ENCODE measurements at places on chromosomes 7 and 10. TPM values are rescaled to one million over a fixed set of nuclear protein-coding genes. Genes with fewer than 3 reads are reported as not detected.

DNA sequence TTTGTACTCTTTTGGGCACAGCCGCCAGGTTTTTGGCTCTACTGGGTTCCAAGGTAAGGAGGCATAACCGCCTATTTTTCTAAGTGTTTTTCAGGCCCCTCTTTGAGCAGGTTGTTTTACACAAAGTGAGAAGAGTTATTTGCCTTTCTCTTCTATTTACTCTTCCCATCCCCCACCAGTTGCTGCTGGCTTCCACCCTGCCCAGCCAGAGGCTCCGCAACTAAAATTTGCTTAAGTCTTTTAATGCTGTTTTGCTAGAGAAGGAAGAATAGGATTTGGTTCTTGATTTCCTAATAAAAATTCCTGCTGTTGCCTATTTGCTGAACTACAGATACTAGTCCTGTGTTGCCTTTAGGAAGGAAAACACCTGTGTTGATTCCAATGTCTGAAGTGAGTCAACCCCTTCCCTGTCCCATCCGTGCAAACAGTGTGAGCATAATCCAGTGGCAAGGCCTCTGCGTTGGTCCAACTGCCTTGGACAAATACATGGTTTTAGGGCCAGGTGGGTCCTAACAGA is 1.9 kb downstream of the PLA2G12B start:
- no peak for DNase-seq

DNA sequence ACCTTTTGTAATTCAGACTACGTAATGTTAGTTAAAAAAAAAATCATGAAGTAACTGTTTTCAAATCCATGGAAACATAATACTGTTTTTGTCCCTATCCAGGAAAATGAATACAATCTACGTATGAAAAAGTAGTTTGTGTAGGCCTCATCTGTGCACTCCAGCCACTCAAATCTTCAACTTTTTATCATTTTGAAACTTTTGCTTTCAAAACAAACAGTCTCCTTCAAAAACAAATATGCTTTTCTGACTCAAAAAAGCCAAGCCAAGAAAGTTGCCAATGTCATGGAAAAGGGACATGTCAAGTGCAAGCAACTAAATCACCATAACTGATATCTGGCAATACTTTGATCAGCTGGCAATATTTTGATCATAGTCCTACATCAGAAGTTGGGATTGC is 13.1 kb downstream of the THNSL1 start:
- DNase-seq = no peak

GRCh38 chr10:18159557-18159956 is 19.3 kb downstream of the CACNB2 start:
- no peak for DNase-seq

- DNase-seq = no peak
Measured at GRCh38 chr10:113631684-113632367, 32.0 kb downstream of the NRAP start.

MYPN gene
- total RNA-seq = not detected

INA gene
- total RNA-seq = 0.08 TPM

SPDYE3 gene
- total RNA-seq = not detected

AKR1C4 gene
- not detected for total RNA-seq

DNA sequence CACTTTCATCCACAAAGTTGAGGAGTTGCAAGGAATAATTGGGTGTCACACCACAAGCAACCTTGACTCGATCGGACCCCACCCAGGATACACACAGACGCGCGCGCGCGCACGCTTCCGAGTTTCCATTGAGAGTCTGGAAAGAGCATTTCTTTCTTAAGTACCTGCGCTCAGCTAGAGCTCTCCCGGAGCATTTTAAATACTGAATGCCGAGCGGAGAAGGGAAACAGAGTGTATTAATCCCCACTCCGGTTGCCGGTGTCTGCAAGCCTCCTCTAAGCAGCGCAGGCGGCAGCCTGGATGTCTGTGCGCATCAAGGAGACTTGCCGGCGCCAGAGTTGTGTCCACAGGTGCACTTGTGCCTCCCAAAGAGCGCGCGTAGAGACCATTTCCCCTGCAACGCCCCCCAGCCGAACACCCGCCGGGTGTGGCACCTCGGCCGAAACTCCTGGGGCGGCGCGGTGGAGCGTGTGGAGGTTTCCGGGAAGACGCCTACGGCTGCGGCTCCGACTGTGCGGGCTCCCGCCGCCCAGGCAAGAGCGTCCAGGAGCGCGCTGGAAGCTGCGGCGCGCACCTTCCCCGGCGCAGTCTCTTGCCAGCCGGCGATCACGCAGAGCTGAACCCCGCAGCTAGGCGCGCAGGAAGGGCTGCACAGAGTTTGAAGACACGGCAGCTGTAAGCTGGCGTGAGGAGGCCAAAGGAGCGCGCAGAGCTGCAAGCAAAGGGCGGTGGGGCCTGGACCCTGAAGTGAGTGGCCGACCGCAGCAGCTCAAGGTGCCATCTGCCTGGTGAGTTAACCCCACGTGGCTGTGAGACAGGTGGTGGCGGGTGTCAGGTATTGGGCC is 1.1 kb upstream of the FEZF1 start:
- DNase-seq = no peak

DNA sequence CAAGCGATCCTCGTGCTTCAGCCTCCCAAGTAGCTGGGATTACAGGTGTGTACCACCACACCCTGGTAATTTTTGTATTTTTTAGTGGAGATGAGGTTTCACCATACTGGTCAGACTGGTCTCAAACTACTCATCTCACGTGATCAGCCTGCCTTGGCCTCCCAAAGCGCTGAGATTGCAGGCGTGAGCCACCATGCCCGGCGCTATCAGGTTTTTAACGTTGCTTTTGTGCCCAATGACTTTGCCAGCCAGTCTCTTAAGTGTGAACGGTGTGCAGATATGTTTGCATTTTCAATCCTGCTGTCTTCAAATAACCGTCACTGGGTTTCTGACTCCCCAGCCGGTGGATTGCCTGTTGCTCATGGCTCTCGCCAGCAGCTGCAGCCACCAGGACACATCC is 201.8 kb upstream of the PPP2R2D start:
- no peak for DNase-seq

ZNF783 gene
- total RNA-seq = 12.9 TPM

GRCh38 chr10:88687853-88688467 is 18.1 kb upstream of the LIPK start:
- DNase-seq = no peak

- no peak for DNase-seq
Measured at GRCh38 chr7:88693131-88693530, 66.4 kb upstream of the ZNF804B start.

DNA sequence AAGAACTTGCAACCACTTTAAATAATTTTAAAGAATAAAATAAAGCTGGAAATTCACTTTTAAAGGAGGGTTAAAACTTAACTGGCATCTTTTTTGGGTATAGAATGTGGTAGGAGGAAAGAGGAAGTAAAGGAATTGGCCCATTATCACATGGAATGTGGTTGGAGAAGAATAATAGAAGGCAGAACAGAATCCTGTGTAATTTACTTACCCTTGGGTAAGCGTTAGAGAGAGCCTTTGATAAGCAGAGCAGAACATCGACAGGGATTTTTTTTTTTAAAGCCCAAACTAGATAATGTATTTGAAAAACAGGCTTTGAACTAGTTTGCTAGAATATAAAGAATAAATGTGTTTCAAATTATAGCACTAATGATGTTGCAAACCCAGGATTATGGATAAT is 199.8 kb upstream of the KIAA1217 start:
- DNase-seq = no peak

DNA sequence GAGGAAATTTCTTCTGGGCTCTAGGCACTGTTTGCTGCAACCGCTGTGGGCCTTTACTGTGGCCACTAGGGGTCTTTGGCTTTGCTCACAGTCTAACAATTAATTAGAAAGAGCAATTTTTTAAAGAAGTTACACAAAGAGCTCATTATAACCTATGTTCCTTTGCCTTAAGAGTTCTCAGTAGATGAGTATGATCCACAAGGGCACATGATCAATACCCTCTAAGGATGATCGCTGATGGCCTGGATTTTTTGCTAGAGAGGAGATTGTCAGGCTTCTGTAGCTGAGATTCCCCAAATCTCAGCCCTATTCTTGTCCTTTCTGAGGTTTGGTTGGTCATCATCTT is 80.8 kb upstream of the RHOBTB1 start:
- DNase-seq = no peak

RSPH10B2 gene
- total RNA-seq = 0.63 TPM

DNA sequence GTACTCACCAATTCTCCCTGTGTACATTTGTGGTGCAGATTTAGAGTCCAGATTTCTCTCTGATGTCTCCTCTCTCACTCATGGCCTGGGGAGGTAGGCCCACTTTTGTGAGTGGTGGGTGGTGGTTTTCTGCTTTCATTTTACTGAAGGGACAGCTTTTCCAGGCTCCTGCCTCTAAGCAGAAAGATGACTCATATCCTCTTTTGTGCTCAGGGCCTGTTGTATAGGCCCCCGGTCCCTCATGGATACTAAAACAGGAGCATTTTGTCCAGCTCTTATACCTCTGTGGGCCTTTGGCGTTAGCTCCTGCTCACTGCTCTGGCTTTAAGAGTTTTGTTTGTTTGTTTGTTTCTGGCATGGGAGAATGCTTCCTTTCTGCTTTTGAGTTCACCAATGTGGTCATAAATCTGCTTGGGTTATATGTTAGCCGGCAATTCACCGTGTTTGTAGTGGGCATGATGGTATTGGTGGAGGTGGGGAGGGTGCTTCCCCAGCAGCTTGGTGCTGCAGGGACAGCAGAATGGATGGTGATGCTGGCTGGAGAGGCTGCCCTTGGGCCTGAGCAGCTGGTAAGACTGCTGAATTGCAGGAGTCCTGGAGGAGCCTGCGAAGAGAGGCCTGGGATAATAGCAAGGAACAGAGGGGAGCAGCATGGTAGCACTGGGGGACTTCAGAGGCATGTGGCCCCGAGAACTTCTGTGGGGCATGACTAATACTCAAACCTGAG is 468.7 kb downstream of the RPS24 start:
- DNase-seq = peak; percentile 6

CPEB3 gene
- total RNA-seq = 2.4 TPM

DNA sequence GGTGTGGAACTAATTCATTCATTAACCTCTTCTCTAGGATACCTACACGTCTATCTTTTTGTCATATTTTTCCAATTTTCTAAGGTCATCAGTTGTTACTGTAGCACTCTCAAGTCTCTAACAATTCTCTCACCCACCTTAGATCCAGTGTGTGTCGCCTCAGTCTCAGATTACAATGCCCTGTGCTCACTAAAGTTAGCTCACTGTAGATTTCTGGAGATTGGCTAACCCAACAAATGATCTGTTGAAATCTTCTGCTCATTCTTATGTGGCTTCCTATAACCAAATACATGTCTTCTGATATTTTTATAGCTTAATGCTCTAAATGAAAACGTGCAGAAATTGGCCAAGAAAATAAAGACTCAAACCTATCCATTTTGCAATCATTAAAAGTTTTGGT is 142.6 kb downstream of the SLC25A13 start:
- DNase-seq = no peak

SPDYE2B gene
- total RNA-seq = not detected

HMX2 gene
- total RNA-seq = not detected

LBX1 gene
- total RNA-seq = not detected

LEP gene
- total RNA-seq = not detected

GRCh38 chr7:46369933-46370654 is 449.0 kb upstream of the IGFBP3 start:
- DNase-seq = no peak

DNA sequence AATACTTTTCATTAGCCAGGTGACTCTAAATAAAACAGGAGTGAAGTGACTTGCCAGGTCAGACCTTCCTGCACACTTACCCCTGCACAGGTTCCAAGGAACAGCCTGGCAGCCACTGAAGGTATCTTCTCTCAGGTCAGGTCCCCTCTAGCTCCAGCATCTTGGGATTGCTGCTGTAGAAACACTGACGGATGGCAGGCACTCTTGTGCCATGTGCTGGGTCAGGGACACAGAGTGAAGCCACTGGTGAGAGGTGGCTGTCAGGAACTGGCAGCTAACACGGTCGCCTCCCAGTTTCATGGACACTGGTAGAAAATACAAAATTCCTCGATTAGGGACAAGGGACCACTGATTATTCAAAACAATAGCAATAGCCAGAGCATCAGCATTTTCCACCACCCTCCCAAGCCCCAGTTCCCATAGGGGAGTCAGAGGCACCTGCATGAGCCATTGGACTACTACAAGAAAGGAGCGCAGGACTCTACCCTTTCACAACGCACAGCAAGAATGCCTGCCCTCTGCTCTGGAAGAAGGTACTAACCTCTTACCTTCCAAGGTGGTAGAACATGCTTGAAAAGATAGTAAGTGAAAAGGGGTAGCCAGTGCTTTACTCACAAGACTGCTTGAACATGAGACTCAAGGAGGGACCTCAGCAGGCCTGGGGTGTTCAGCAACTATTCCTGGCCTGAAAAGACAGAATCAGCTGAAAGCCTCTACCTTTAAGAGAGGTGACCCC is 5.1 kb upstream of the MYO1G start:
- no peak for DNase-seq

DNA sequence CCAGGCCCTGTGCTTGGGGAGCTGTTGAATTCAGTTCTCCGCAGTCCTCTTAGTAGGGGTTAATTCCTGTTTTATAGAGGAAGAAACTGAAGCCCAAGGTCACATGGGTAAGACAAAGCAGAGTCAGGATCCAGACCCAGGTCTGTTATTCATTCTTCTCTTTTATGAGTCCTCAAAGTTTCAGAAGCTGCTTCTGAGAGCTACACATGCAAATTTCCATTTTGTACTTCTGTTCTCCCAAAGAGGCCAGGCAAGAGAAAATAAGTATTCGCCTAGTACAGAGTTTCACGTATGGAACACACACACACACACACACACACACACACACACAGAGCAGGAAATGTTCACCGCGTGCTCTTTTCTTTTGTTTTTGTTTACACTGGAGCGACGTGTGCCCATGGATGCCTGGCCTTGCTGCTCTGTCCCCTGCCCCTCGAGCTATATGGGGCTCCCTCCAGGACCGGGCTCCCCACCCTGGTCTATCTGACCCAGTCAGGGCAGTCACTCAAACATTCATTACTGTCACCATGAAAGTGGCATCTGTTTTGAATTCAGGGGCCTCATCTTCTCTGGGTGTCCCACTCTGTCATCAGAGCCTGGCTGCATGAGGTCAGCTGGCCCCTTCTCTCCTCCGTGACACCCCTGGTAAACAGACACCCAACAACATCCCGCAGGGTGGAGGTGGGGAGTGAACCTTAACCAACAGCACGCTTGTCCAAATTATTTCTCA is 84.4 kb downstream of the TNS3 start:
- no peak for DNase-seq

- no peak for DNase-seq
Measured at GRCh38 chr7:590731-591551, 71.3 kb upstream of the PDGFA start.

RBP4 gene
- not detected for total RNA-seq

SNCG gene
- not detected for total RNA-seq

DNA sequence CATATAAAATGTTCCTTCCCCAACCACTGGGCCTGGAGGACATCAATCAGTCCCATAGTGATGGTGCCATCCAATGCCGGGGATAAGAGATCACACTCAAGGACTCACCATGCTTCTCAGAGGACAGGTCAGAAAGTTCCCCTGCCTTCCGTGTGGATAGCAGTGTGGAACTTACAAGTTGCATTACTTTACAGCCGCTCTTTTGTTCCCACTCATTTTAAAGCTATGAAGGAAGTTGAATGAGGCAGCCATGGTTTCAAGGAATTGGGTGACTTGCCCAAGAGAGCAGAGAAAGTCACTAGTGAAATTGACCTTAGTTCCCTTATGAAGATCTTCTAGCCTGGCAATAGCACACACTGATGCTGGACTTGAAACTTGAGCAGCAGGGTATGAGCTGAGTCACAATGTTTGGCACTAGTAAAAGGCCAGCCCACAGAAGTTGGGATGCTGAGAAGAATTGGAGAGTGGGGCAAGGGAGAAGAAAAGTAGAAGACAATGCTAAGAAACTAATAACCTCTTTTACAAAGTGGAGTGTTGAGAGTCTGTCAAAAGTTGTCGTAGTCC is 78.7 kb downstream of the CXCL12 start:
- peak; percentile 13 for DNase-seq

NFKB2 gene
- 52.7 TPM for total RNA-seq

All from activated CD8-positive, alpha-beta T cell treated with anti-CD3 and anti-CD28 coated beads, Interleukin-2, amount 10 ng/mL, durations not matched to agents 7 days and 5 days (primary cell).